T-cell (primary cell): ENCODE measurements at places on chromosomes 4 and X. TPM values are rescaled to one million over a fixed set of nuclear protein-coding genes. Genes with fewer than 3 reads are reported as not detected.

The AKAP14 gene
- total RNA-seq: not detected

The SSX2 gene
- not detected for total RNA-seq

The ANKRD50 gene
- total RNA-seq: 0.65 TPM

The MAGEA10 gene
- not detected for total RNA-seq

The FDCSP gene
- not detected for total RNA-seq

The SPANXD gene
- total RNA-seq: not detected

The WDR1 gene
- 300 TPM for total RNA-seq

The POU3F4 gene
- not detected for total RNA-seq

The GYPB gene
- not detected for total RNA-seq

The DNAAF6 gene
- total RNA-seq: not detected

The C1QTNF7 gene
- not detected for total RNA-seq

The ARHGEF6 gene
- 72.9 TPM for total RNA-seq

DNA sequence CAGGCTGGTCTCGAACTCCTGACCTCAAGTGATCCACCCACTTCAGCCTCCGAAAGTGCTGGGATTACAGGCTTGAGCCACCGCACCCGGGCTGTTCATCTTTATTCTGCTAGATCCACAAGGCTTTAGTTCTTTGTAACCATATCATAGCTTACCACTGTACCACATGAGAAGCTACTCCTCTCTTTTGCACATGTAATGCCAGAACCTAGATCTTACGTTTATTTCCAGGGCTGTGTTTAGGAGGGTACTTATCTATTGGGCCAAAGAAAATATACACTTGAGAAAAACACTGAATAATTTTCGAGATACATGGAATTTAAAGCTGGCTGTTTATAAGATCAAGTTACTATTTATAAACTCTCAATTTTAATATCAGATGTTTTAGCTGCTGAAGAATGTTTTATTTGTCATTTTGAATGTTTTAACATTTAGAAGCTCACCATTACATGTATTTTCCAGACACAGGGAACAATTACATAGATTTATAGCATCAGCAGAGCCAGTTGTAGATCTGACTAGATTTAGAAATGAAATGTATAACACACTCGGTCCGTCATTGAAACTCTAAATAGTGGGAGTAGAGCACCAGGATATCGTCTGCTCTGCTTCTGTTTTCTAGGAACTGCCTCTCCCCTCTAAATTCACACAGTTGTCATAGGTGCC is 155.3 kb upstream of the HAND2 start:
- no peak for DNase-seq

GRCh38 chr4:121192480-121192879 is 28.4 kb upstream of the TNIP3 start:
- no peak for DNase-seq

DNA sequence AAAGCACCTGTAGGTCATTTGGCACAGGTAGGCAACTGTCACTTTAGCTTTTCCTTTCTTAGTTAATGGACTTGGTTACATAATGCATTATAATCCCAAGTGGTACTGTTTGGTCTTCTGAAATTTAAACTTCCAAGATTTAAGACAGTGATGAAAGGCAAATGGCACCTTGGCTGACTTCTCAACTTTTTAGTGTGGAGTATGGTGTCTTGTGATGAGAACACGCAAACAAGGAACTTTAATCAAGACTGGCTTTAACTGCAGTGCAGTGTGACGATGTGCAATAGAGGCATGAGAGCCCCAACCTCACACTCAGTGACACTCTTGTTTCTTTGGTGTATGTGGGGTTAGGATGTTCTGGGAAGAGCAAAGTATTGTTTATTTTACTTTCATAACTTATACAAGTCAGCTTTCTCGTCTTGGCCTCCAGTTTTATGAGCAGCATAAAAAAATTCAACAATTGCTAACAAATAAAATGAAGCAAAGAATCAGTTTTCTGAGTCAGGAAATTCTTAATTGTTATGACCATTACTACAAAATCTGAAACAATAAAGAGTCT is 171.9 kb downstream of the MAD2L1 start:
- DNase-seq: no peak

- DNase-seq: no peak
Observed at GRCh38 chr4:59348949-59349348, 1851.2 kb upstream of the ADGRL3 start.

GRCh38 chr4:100721077-100721476 is 203.3 kb upstream of the EMCN start:
- no peak for DNase-seq

DNA sequence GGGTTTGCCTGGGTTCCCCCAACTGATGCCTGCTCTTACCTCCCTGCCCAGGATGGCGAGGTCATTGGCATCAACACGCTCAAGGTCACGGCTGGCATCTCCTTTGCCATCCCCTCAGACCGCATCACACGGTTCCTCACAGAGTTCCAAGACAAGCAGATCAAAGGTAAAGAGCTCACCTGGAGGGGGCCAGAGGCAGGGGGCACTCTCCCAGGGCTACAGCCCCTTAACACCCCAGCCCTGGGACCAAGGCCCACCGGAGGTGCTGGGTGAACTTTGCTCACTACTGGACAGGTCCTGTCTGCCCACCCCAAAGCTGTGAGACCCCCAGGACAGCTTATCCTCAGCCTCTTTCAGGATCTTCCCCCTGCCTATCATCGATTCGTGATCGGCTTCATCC is 24.5 kb downstream of the HTRA3 start:
- no peak for DNase-seq

- no peak for DNase-seq
Observed at GRCh38 chr4:22573198-22573597, 57.3 kb upstream of the ADGRA3 start.

DNA sequence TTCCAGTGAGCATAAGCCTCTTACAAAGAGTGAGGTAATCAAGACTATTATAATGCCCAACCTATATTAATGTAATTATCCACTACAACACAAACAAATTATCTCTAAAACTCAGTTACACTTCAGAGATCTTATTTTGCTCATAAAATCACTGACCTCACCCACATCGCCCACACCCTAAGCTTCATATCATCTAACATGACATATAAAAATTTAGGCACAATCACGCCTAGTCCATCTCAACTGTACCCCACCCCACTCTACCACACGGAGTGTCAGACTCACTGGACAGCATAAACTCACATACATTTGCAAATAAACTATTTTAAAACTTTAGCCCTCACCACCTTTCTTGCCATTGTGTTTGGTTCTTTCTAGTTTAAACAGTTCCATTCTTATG is 252.4 kb downstream of the PCDH7 start:
- no peak for DNase-seq

GRCh38 chrX:130552444-130553073 is 150.8 kb downstream of the RBMX2 start:
- DNase-seq: no peak

DNA sequence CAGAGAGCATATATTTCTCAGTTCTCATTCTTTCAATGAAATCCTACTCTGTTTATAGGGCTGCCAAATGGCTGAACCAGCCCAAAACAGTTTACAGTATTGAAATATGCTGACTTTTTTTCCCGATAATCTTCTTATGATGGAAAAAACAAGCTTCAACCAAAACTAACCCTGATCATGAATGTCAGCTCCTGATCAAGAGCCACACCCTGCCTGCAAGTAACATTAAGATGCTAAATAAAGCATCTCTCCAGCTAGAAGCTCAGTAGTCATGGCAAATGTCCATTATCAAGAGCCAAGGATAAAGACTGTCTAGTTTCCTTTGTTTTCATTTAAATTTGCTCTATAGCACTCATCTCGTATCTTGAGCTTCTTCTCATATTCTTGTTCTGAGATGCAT is 136.0 kb downstream of the ADAMTS3 start:
- no peak for DNase-seq

DNA sequence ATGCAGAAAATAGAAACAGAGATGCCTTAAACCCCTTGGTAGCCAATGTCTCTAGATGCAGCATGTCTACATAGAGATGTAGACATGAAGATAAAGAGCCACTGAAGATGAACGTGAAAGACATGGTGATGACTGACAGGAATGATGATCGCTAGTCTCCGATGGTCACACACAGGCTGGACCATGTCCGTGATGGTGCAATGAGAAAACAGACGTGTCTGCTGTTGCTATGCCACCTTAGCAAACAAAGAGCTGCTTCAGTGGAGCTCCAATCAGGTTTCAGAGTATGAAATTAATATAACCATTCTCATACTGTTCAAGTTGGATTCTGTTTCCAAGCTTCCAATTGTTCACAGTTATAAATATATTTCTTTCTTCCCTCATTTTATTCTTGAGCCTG is 256.5 kb downstream of the CAMK2D start:
- DNase-seq: no peak

GRCh38 chr4:85672959-85673358 is 198.0 kb downstream of the ARHGAP24 start:
- no peak for DNase-seq

DNA sequence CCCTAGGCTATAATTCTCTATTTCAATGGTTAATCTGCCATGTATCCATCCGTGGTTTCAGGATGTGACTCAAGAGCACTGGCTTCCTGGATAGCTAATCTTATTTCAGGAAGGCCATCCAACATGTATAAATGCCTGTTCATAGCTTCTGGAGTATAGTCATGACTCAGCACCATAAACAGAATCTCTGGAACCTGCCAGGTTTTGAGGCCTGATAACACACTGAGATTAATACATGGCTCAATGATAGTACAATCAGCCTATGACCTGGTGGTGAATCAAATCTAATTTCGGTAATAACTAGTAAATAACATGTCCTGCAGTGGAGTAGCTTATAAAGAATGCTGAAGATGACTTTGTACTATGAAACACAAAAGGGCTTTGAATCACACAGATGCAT is 5.7 kb upstream of the IL13RA2 start:
- DNase-seq: no peak

DNA sequence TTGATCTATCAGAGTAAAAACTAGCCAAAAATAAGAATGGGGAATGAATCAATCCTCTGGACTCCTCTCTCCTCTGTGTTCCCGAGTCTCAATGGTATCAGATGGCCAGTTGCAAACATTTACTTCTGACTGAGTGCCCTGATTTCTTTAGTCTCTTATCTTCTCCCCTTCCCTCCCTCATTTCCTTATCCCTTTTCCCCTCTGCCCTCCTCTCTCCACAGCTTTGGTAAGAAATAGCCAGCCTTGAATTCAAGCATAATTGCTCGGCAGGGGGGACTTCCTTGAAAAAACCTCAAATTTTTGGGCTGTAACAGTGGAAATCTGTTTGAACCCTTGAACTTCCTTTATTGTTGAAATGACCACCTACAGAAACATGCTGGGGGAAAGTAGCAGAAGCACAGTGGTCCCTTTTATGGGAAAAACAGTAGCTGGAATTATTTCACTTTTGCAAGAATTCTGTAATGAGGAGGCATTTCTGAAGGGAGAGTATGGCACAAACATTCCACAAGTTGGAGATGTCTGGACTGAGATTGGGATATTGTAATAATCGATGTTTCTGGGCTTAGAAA is 40.3 kb downstream of the NHS start:
- no peak for DNase-seq

DNA sequence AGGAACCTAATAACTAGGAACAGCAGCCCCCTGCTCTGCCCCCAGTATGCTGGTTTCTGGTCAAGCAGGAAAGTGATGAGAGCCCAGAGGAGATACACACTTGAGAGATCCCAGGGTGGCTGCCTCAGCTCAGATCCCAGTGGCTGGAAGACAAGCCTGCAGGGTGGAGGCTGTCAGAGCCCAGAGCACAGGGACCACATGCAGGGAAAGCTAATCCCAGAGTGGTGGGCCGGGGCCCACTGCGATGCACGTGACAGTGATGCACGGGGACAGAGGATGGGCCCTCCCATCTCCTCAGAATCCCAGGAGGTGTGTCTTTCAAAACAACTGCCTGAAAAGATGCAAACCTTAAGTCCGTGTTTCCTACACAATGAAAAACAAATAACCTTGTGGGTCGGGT is 29.1 kb upstream of the CRMP1 start:
- no peak for DNase-seq

DNA sequence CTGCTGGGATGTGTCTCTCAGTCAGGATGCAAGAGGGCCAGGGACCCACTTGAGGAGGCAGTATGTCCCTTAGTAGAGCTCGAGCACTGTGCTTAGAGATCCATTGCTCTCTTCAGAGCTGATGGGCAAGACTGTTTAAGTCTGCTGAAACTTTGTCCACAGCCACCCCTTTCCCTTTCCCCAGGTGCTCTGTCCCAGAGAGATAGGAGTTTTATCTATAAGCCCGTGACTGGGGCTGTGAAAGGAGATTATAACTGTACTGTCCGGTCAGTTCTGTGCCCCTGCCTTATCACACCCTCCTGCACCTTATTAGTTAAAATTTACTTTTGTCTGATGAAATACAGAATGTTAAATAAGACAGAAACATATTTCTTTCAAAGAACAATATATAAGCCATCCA is 378.4 kb downstream of the PABPC4L start:
- DNase-seq: no peak

- no peak for DNase-seq
Observed at GRCh38 chr4:128722911-128723310, 86.6 kb upstream of the JADE1 start.

DNA sequence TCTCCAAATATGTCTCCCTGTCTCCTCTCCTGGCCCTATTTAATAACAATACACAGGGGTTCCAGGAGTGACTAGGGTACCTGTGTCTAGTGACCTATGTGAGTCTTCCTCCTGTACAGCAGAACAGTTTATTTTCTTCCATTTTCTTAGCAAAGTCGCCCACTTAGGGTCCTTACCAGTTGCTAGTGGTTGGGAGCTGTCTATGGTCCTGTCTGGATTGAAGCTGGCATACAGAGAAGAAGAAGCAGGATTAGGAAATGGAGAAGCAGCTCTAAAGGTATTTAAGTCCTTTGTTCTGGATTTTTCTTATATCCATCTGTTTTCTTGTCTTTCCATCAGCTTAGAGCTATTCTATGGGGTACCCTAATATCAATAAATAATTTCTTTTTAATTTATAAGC is 587.1 kb upstream of the CPEB2 start:
- no peak for DNase-seq

- no peak for DNase-seq
Observed at GRCh38 chr4:105594099-105595010, 41.9 kb downstream of the ARHGEF38 start.

DNA sequence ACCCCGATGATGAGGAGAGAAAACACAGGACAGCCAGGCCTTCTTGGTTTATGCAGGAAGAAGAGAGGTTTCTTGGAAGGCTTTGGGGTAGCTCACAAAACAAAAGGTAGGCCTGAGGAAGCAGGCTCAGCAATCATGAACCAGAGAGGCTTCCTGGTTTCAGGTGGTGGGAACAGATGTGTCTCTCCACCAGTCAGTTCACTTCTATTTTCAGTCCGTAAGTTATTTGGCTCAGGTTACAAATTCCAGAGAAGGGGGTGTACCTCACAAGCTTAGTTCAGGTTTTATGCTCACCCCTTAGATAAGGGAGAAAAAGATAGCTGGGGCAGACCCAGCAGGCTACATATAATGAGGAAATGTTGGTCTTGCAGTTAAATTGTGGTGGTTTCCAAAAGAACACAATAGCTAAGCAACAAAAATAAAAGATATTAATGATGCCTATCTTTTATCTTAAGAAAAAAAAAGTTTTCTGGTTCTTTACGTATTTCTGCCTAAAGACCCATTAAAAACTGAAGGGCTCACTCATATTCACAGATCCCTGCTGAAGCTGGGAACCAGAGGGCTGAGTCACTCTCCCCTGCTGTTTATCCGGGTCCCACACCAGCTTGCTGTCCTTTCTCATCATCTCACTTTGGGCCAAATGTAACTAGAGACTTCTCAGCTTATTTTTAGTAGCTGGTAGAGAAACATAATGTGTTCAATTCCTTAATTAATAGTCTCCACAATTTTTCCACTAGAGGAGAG is 177.0 kb downstream of the CAMK2D start:
- no peak for DNase-seq

GRCh38 chr4:22187203-22187820 is 238.7 kb upstream of the KCNIP4 start:
- DNase-seq: no peak
